ENCODE measurements at places on chromosomes 11 and 22.
A peak's percentile ranks its signal among the peaks of the same experiment; 100 is the strongest.

- DNase-seq = no peak
These were observed 313.9 kb upstream of the B3GAT1 start for GRCh38 chr11:134725716-134726639.

- DNase-seq = no peak
These were observed 150.7 kb downstream of the CCDC34 start for GRCh38 chr11:27212248-27212780.

DNA sequence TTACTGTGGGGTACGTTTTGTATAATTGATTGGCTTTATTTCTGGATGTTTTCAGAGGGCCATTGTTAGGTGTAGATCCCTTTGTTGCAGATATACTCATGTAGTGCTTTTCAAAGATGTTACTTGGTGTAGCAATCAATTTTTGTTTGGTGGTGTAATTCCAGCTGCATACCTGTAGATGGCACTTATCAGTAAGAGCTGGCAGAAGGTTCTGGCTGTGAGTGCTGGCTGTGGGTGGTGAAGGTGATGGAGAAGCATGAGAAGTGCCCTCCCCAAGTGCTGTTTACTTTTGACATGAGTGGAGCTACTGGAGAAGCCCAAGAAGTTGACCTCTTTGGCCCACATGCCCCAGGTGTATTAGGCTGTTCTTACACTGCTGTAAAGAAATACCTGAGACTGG lies 1074.9 kb downstream of the FAM181B start:
- no peak for DNase-seq

DNA sequence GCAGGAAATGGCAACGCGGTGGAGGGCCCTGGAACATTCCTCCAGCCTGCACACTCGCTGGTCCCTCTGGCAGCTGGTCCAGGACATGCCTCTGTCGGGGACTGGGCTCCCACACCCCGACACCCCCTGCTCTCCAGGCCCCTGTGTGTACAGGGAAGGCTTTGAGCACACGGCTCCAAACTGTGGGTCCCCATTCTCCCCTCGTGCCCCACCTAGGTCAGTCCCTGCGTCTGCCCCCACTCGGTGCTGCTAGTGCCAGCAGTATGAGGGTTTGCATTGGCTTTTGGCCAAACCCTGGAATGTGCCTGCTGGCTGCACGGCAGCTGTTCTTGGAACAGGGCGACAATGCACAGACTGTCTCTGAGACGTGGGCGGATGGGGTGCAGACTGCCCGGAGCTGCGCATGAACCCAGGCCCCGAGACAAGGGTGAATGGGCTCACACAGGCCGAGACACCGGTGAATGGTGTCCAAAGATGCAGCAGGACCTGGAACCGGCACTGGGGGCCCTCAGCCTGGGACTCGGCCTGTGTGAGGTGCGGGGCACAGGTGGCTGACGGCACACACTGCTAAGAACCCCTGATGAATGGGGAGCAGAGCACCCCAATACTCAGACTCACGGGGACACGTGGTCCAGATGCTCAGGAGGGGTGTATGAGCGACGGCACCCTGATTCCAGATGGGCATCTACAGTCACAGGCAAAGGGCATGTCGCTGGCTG lies 7.5 kb upstream of the SYT8 start:
- DNase-seq = no peak

GRCh38 chr11:121591405-121592033 lies 138.8 kb upstream of the SORL1-AS1 start:
- peak; percentile 84 for DNase-seq

- DNase-seq = no peak
These were observed 566.4 kb downstream of the METTL15 start for GRCh38 chr11:28674433-28675103.

DNA sequence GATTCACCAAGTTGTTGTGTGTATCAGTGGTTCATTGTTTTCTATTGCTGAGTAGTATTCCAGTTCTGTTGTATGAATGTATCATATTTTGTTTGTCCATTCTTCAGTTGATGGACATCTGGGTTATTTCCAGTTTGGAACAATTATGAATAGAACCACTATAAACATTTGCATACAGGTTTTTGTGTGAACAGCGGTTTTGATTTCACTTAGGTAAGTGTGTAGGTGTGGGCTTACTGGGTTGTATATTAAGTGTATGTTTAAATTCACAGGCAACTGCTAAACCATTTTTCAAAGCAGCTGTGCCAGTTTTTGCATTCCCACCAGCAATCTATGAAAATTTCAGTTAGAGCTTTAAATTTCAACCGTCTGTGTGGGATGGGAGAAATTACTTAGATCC lies 217.8 kb downstream of the NELL1 start:
- no peak for DNase-seq

- no peak for DNase-seq
These were observed 175.0 kb downstream of the TENM4 start for GRCh38 chr11:79265756-79266322.

DNA sequence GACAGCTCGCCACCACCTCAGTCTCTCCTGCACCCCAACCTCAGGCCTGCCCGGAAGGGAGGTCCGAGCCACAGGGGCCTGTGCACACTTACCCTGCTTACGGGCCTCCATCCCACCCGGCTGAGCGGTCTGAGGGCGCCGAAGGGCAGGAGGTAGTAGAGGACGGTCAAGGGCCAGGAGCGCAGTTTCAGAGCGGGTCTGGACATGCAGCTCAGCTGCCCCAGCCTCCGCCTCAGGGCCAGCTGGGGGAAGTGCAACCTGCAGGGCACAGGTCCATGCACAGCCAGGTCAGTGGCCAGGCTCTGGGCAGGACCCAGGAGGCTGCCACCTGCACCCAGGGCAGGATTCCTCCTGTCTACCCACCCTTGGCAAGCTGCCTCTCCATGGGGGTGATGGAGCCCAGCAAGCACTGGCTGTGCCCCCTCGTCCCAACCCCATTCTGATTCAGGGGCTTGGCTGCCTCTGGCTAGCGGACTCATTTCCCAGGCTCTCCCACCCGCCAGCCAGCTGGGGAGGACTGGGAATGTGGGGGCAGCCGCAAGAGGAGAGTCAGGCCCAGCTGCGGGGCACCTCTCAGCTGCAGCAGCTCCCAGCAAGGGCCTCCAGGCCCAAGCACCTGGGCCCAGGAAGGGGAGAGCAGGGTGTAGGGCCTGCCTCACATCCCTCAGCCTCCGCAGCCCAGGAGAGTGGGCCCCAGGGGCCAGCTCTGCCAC lies 38.3 kb downstream of the PISD start:
- no peak for DNase-seq

DNA sequence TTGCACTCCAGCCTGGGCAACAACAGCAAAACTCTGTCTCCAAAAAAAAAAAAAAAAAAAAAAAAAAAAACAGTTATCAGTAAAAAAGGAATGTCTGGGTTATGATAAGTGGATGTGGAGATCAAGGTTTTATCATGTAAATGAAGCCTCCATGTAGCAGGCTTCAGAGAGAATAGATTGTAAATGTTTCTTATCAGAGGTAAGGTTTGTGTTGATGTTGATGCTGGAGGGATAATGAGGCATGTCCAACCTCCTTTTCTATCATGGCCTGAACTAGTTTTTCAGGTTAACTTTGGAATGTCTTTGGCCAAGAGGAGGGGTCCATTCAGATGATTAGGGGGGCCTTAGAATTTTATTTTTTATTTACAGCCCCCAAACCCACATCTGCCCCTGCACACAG lies 35.4 kb upstream of the TREH start:
- no peak for DNase-seq

GRCh38 chr22:19505735-19506126 lies 18.5 kb downstream of the CLDN5 start:
- no peak for DNase-seq

- no peak for DNase-seq
These were observed 14.8 kb downstream of the CARD18 start for GRCh38 chr11:105124756-105125155.

DNA sequence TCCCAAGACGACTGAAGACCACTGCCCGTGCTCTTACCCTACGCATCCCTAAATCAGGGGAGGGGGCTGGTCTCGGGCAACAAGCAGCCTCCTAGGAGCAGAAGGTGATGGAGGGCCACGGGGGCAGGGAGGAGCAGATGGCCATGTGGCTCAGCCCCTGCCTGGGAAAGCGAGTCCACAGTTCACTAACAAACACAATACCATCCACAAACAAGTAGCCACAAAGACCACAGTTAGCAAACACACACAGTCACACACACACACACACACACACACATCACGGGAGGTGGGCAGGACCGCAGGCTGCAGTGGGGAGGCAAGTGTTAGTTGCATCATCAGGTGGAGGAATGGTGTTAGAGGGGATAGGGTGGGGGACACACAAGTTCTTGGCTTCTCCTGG lies 13.2 kb upstream of the FXYD2 start:
- no peak for DNase-seq

DNA sequence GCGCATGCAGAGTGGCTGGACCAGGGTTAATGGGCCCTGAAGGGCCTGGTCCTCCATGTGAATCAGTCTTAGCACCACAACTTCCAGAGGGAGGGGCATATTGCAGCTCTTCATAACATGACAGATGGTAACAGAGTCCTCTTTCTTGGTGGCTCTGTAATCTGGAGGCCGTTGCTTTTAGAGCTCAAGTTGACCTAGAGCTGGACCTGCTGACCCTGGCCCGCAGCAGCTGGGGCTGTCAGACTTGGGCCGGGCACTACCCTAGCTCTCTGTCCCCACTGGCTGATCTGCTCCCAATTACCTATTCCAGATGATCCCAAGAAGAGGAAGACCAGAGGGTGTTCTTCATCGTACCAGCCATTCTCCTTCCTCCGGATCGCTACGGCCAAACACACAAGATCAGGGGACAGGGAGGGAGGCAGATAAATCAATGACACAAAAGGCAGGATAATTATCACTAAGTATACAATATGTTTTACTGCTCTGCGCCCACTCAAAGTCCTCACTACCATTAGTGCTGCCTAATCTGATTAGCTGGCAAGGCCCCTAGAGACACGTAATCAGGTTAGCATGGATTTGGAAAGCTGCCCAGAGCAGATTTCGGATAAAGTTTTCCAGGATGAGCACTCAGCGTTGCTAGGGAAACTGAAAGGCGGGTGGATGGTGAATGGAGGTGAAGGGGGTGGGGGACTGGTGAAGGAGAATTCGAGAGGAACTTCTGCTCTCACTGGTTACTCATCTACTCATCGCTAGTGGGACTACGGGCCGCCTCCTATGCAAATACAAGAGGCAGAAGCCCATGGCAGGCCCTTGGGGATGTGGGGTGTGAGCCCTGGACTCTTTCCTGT lies 64.5 kb upstream of the PHOX2A start:
- no peak for DNase-seq

GRCh38 chr11:63490551-63491239 lies at the start of gene PLAAT5:
TSS of gene PLAAT5 (minus strand) at chr11:63491167. CDS start at chr11:63491034, 133 bp downstream.
- DNase-seq = no peak

GRCh38 chr22:22397292-22397870 lies 111.2 kb downstream of the ZNF280B start:
- DNase-seq = no peak

DNA sequence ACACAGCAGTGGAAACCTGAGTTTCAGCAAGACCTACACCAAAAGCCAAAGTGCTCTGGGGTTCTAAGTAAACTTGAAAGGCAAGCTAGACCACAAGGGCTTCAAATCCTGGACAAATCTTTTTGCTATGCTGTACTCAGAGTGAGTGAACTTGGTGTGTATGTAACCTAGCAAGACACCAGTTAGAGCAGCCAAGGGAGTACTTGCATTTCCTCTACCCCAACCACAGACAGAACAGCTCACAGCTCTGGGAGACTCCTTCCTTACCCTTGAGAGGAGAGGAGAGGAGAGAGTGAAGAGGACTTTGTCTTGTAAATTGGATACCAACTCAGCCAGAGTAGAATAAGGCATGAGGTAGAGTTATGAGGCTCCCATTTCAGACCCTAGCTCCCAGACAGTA lies 71.4 kb downstream of the CTSC start:
- no peak for DNase-seq

DNA sequence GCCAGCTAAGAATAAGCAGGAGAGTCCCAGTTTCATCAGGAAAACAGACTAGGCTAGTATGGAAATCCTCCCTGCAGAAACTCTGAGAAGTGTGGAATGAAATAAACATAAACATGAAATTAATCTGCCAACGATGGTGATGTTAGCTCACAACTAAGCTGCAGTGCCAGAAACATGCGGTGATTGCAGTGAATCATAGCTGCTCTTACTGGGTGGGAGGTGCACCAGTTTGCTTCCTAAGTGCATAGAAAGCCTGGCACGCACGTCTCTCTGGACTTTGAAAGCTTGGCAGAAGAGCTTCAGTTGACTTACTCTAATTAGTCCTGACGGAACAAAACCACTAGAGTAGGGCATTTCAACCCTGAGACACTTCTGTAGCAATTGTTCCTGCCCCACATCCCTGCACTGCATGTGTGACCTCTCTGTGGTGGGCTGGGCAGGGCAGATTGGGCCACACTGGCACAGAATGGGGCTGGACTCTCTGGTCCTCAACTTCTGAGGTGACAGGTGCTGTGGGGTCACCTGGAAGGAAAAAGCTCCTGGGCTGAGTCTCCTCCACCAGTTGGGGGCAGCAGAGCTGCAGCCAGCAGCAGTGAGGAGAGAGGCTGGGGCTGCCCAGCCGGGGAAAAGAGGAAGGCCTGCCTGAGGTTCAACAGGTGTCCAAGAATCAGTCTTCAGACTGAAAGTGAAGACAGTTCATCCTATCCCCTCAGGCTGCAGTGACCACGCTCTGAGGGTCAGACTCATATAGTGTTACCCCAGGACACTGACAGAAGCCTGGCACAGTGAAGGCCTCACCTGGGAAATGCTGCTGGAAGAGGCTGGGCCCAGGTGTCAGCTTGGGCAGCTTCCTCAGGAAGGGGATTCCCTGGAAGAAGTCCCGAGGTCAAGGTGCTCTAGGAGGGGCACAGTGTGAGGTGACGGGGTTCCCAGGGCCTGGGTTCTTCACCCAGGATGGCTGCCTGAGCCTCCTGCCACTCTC lies 40.5 kb downstream of the GGTLC2 start:
- no peak for DNase-seq

DNA sequence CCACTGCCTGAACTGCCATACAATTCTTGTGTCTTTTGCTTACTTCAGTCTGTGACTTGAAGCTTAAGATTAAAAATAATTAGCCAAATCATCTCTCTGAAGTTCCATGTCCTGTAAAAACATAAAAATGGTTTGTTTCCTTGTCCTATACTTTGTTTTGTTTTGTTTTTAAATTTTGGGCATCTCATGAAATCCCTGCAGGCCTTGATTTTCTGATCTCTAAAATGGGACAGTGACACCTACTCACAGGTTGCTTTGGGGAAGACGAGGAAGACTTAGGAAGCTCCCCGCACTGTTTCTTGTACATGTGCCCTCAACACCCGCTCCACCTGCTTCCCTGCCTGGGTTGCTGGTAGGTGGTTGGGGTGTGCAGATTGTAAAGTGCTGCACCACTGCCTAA lies 38.9 kb downstream of the TSPAN18 start:
- no peak for DNase-seq

Measured in CD4-positive, alpha-beta T cell treated with Interleukin-15 for 4 hours (primary cell).